ENCODE measurements at places on chromosomes 7 and 10. TPM values are rescaled to one million over a fixed set of nuclear protein-coding genes. Genes with fewer than 3 reads are reported as not detected.

Gene PALD1
- 0.80 TPM for total RNA-seq

Gene SCD
- 121 TPM for total RNA-seq

Gene FAM221A
- total RNA-seq: 5.6 TPM

Gene CXCL12
- 0.12 TPM for total RNA-seq

Gene EN2
- 2.3 TPM for total RNA-seq

Gene SPDYE8
- not detected for total RNA-seq

Gene HNRNPF
- total RNA-seq: 417 TPM

Gene SEMA3C
- total RNA-seq: 28.0 TPM
